Omental fat pad (tissue), 4 donors: ENCODE measurements at places on chromosomes 5 and 9.

DNA sequence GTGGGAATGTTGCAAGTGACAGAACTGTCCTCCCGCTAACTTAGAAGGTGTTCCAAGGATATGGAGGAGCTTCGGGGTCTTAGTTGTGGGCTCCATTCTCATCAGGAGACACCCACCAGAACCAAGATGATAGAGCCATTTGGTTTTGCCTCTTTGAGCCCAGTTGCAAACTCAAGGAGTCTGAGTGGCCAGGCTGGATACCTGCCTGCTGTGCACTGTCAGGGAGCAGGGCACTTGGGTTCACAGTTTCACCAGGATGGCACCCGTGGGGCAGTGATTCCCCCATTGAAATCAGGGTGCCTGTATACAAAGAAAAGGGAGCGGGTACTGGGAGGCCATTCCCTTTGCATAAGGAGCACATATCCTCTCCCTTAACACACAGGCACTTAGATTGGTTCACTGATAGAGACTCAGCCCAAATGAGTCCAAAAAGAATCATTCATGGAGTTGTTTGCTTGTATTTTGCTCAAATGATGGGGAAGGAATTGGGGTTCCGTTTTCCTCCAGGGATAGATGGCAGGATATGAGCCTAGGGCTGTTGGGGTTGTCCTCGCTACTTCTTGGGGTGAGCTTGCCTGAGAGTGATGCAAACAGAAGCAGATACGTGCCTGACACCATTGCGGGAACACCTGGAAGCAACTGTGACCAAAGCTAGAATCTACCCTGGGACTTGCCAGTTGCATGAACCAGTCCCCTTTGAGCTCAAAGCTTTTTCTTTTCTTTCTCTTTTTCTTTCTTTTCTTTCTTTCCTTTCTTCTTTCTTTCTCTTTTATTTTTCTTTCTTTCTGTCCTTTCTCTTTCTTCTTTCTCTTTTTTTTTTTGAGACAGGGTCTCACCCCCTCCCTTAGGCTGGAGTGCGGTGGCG lies 1.3 kb upstream of the PRR7 start:
- DNase-seq: no peak

GRCh38 chr5:131272724-131273123 lies 8.9 kb downstream of the CDC42SE2 start:
- no peak for DNase-seq

GRCh38 chr9:95499847-95500246 lies 16.9 kb downstream of the PTCH1 start:
- DNase-seq: no peak

DNA sequence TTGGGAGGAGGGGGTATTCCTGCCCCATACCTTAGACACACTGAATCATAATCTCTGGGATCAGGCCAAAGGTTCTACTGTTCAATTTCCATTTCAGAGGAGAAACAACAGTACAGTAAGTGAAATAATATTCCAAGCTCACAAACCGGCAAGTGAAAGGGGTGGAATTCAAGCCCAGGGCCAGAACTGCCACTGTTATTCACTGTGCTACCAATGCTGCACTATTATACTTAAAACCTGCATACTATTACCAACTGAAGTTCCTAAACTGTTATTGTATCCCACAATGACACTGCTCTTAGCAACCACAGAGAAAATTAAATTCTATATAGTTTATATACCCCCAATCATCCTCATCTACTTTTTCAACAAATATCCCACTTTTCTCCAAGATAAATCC lies 24.6 kb downstream of the SSBP2 start:
- DNase-seq: no peak

DNA sequence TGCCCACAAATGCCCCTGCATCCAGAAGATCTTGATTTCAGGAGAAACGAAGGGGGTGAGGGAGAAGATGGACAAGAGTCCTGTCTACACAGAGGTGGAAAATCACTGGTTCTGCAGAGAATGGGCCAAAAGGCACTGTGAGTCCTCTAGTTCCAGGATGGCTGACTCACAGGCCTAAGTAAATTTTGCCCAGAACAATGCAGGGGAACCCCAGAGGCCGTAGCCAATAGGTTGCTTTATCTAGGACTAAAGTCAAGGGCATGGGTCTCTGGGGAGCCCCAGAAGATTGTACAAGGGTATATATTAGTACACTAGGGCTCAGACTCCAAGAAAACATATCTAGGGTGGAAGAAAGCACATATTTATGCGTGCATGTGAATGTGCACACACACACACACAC lies 98.0 kb downstream of the SLIT3 start:
- no peak for DNase-seq

DNA sequence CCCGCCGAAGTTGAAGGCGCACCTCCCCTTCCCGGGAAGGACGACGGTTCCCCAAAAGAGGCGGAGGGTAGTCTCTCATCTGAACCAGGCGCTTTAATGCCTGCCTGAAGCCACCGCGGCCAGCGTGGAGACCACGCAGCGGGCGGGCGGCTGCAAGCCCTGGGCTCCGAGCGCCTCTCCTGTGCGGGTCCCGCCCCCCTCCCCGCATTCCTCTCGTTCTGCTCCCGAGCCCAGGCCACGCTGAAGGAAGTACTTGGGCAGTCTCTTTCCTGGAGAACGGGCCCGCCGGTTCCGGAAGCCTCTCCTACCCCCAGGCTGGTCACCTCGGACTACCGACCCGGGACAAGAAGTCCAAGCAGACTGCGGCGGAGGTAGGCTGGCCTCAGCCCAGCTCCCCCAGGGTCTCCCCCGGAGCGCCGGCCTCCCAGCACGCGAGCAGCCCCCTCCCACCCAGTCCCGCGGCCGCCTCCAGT lies 571 bp downstream of the PPIC start:
- peak; percentile 31 for DNase-seq

DNA sequence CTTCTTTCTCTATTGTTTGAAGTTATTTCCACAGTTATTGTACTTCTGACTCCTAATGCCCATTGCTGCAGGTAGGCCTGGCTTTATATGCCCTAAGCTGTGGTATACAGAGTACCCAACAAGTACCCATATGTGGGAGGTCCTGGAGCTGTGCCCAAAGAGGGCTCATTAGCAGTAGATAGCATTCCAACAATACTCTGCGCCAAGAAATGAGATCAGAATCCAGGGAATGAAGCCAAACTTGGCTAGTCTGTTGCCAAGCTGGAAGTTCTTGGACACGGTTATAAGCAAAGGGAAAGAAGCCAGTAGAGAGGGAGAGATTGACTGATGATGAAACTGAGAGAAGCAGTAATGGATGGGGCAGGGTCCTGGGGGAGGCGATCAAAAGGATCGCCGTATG lies 29.7 kb upstream of the FAM169A start:
- DNase-seq: no peak

- DNase-seq: no peak
Observed at GRCh38 chr9:117528225-117528624, 113.4 kb upstream of the ASTN2 start.

DNA sequence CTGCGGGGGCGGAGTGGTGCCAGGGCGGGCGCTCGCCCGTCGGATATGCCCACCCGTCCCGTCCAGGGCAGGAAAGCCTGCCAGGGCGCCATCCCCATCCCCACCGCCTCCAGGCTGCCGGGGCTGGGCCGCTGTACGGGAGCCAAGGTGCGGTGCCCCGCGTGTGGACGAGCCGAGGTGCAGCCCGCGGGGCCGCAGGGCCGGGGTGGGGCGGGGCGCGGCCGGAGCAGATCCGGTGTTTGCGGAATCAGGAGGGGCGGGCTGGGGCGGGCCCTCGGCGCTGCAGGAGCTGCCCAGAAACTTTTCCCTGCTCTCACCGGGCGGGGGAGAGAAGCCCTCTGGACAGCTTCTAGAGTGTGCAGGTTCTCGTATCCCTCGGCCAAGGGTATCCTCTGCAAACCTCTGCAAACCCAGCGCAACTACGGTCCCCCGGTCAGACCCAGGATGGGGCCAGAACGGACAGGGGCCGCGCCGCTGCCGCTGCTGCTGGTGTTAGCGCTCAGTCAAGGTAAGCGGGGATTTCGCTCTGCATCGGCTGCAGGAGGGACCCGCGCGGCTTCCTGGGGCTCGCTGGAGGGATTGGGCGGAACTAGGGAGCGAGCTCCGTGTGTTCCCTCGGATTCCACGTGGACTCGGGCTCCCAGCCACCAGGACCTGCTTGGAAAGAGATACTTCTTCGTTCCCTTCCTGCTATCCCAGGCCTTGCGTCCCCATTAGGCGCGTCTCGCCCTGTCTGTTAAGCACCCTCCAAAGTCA lies at the start of gene ITGA2:
Gene ITGA2, plus strand, starts transcription at position 328 of the 756 bp plus-strand sequence. Its CDS starts 117 bp downstream, at position 445.
- DNase-seq: no peak

DNA sequence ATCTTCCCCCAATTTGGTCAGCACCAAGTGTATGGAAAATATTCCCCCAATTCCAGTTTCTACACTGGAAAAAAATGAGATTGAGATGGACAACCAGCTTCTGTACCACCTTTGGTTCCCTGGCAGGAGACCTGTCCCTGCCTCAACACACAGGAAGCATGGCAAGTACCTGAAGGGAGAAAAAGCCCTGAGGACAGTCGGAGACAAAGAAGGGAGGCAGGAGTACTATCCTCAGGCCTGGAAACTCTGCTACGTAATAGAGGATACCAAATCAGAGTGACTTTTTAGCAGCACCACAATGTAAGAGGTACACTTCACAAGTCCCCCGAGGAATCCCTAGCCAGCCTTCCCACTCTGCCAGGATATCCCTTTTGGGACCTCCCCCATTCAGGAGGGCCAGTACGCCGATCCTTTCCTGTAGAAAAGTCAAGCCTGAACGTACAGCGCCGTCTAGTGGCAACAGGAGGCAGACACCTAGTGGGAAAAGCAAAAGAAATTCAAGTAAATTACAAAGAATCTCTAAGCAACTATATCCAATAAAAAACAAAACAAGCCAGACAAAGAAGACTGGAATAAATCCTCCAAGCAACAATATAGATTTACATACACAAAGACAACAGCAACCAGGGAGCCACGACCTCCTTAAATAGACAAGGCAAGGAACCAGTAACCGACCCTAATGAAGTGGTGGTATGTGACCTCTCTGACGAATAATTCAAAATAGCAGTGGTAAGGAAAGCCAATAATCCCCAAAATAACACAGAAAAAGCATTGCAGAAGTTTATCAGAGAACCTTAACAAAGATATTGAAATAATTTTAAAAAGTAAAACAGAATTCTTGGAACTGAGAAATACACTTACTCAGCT lies 63.3 kb upstream of the SLCO6A1 start:
- no peak for DNase-seq

- no peak for DNase-seq
Observed at GRCh38 chr5:120638449-120638848, 174.3 kb downstream of the PRR16 start.

- DNase-seq: no peak
Observed at GRCh38 chr5:41575110-41575779, 64.8 kb upstream of the PLCXD3 start.

GRCh38 chr5:177171961-177172360 lies 38.4 kb downstream of the NSD1 start:
- DNase-seq: no peak

DNA sequence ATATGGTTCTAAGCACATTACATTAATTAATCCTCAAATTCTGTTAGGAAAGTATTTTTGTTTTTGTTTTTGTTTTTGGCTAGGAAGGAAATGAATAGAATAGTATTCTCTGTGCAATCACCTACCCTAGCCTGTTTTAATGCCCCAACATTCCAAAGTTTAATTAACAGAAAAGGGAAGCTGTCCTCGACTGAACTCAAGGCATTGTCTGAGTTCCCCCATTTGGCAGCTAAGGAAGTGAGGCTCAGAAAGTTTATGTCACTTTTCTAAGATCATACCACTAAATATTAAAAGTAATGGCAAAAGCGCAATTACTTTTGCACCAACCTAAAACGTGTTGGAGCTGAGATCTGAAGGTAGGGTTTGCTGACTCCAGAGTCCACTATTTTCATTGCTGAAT lies 59.8 kb downstream of the FGF1 start:
- DNase-seq: no peak

DNA sequence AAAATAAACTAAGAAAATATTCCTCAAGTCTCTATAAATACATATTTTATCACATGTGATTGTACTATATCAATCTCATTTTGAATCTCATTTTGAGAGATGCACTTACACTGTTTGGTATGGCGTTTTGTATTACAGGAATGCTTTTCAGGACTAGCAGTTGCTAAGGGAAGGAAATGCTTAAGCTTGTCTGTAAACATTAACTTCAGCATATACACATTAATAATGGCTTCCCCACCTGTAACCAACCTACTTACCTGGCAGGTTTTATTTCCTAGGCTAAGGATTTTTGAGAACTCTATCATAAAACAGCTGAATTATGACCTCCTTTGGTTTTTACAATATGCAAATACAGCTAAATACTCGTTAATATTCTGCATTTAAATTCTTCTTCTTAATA lies 141.0 kb upstream of the GRHPR start:
- DNase-seq: no peak

DNA sequence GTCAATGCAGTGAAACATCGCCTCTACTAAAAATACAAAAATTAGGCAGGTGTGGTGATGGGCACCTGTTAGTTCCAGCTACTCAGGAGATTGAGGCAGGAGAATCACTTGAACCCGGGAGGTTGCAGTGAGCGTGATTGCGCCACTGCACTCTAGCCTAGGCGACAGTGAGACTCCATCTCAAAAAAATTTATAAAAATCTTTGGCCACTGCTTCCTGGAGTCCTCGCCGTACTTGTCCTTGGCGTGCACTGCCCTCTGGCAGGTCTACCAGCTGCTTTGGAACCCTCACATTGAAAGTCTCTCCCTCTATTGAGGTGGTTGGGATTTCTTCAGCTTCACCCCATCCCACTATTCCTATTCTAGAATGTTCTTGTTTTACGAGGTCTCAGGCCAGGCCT lies 25.0 kb downstream of the DYNC2I2 start:
- DNase-seq: no peak

GRCh38 chr5:99010294-99010693 lies 81.5 kb upstream of the CHD1 start:
- no peak for DNase-seq

DNA sequence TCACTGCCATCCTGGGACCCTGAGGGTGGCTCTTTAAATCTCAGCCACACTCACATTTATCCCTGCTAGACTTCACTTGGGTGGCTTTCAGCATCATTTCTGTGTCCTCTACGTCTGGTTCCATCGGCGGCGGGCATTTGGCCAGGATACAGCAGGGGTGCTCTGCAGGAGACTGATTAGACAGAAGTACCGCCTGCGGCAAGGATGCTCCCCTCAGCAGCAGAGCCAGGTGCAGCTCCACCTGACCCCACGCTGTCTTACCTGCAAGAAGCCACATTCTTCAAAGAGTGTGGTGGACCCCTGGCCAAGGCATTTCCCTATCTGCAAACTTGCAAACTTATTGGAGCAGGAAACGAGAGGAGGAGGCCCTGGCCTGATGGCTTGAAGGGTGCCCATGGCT lies 309.8 kb upstream of the IRX4 start:
- DNase-seq: no peak

- DNase-seq: no peak
Observed at GRCh38 chr9:93822229-93822628, 132.9 kb downstream of the BARX1 start.

GRCh38 chr5:173825215-173825865 lies 62.8 kb upstream of the CPEB4 start:
- no peak for DNase-seq

DNA sequence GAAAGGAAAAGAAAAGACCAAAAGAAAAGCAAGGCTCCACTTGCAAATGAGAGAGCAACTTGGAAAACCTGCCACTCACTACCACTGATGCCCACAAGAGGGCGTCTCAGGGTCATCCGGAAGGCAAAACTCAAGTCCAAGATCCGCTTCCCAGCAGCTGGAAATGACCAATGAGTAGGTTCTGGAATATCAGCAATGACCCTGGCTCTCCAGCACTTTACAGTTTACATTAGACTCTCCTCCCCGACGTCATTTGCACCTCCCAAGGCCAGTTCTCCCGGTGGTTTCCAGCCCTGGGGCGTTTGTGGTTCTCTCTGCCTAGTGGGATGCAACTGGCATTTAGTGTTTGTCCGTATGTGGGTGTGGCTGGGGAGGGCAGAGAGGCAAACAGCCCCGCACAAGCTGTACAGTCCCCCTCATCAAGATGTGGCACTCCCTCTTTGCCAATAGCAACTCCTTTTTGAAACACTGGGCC lies 193.8 kb upstream of the ZNF618 start:
- DNase-seq: peak; percentile 85
